A172 (cell line): ENCODE measurements at places on chromosomes 16 and 17. TPM values are rescaled to one million over a fixed set of nuclear protein-coding genes. Genes with fewer than 3 reads are reported as not detected.

C16orf54 gene
- 0.09 TPM in 1 of 2 replicates, not detected in the other for total RNA-seq

KRT14 gene
- not detected in 2 replicates for total RNA-seq

MEIOB gene
- total RNA-seq: 0.38 TPM in 1 of 2 replicates, not detected in the other

INCA1 gene
- total RNA-seq: 0.88 and 1.5 TPM in 2 replicates

PARN gene
- total RNA-seq: 64.6 and 86.6 TPM in 2 replicates

KRTAP4-8 gene
- not detected in 2 replicates for total RNA-seq

GJC1 gene
- total RNA-seq: 89.1 and 114 TPM in 2 replicates

PAFAH1B1 gene
- total RNA-seq: 77.4 and 79.1 TPM in 2 replicates

MYH13 gene
- not detected in 2 replicates for total RNA-seq

CACNG3 gene
- not detected in 2 replicates for total RNA-seq

SULT1A1 gene
- total RNA-seq: 94.4 and 111 TPM in 2 replicates

TNRC6C gene
- 2.5 and 3.2 TPM in 2 replicates for total RNA-seq

SYCE1L gene
- 0.12 TPM in 1 of 2 replicates, not detected in the other for total RNA-seq

CXCL16 gene
- 5.1 and 8.1 TPM in 2 replicates for total RNA-seq

GFAP gene
- not detected in 2 replicates for total RNA-seq

ZP2 gene
- not detected in 2 replicates for total RNA-seq
